ENCODE measurements at places on chromosomes 7 and 10. TPM values are rescaled to one million over a fixed set of nuclear protein-coding genes. Genes with fewer than 3 reads are reported as not detected.

The MKX gene
- polyA plus RNA-seq: 0.76 TPM

GRCh38 chr10:119315128-119316001 lies 108.0 kb downstream of the GRK5 start:
- DNase-seq: peak; percentile 74

- DNase-seq: peak; percentile 50
These were observed 649.0 kb downstream of the LRMDA start for GRCh38 chr10:76080451-76080850.

DNA sequence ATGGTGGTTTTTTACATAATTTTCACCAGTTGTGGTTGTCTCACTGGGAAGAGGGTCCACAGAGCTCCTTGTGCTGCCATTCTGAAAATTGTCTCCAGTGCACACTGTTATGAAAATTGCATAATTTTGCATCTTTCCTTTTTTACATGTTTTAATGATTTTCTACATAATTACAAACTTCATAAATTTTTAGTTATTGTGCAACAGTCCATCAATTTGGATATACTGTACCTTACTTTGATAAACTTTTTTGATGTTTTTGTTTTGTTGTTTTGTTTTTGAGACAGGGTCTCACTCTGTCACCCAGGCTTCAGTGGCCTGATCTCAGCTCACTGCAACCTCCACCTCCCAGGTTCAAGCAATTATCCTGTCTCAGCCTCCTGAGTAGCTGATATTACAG lies 70.6 kb upstream of the AUTS2 start:
- DNase-seq: no peak

GRCh38 chr7:42351316-42351935 lies 114.4 kb upstream of the GLI3 start:
- no peak for DNase-seq

DNA sequence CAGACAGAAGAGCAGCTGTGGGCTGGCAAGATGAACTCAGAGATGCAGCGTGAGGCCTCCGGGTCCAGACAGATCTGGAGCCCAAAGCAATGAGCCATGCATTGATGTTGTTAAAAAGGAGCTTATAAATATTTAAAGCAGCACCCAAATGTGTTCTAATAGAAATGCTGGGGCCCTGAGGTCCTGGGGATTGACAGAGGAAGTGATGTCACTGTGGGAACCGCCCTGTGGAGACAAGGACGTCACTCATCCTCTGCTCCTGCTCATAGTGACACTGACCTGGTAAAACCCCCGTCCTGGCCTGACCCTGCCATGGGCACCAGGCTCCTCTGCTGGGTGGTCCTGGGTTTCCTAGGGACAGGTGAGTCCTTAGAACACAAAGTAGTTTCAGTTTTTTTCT lies 197.0 kb upstream of the PRSS58 start:
- no peak for DNase-seq

Data from AG04450 (cell line).